ENCODE measurements at places on chromosomes 7 and 10.

GRCh38 chr10:72449941-72450441 is 95.3 kb upstream of the DNAJB12 start:
- no peak for DNase-seq

DNA sequence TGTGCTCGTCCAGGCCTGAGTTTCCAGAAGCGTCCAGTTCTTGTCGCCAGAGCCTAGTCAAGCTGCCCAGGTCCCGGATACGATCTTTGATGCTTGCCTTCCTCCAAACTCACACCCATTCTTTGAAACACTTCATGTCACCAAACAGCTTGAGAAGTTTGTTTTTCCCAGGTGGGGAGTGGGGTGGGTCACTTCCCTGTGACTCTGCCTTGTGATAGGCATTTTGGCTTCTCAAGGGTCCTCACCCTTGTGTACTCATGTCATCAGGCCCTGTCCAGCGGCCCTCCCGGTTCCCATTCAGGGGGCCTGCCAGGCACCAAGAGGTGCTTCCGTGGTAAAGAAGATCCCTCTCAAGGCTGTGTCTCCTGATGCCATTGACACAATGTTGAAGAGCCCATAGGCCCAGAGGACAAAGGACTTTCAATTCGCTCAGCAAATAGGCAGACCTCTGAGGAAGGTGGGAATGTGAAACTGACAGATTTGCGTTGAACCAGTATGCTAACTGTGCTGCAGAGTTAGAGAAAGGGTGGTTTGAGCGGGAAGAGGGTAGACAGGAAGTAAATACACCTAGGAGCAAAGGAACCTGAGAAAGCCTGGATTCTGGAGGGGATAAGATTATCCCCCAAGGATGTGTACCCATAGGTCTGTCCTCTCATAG is 24.7 kb upstream of the SFTPA1 start:
- DNase-seq = no peak

GRCh38 chr10:79400146-79401004 is 45.0 kb downstream of the ZCCHC24 start:
- DNase-seq = peak; percentile 57

DNA sequence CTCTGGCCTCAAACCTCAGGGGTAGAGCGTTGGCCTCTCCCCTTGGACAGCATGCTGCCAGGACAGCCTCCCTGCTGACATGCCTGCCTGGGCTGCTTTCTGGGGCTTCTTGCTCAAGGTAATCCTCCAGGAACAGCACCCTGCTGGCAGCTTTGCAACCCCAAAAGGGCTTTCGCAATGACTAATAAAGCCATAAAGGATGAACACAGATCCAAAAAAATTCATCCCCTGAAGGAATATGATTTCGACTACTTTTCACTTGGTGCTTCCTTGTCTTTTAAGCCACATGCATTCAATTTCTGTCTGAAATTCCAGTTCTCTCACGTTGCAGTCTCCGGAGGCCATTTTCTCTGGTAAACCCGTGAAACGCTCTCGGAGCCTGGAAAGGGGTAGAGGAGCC is 15.1 kb upstream of the SH3PXD2A start:
- no peak for DNase-seq

DNA sequence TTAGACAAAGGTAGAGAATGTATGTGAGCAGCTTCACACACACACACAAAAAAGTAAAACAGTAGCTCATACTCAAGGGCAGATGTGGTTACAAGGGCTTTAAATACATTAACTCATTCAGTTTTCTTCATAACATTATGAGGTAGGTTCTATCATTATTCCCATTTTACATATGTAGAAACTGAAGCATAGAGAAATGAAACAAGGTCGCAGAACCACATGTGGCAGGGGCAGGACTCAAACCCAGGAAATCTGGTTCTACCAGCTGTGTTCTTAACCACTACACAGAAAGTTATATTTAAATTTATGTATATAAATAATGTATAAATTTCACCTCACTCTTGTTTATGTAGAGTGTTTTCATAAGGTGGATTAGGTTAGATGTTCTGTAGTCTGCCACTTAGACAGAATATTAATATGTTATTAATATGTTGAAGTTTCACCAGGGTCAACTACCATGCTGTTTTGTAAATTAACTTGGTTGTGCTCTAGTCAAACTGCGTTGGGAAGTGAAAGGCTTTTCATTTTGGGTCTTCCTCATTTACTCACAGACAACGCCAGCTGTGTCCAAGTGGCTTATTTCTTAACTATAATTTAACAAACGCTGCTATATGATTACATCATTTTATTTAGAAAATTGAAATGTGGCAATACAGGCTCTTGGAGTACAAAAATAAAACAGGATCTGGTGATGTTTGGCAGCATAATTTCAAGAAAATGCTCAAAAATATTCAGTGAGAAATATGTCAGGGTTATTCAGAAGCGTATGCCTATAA is 138.4 kb downstream of the MDFIC start:
- no peak for DNase-seq

GRCh38 chr7:87797798-87798403 is 78.3 kb downstream of the SLC25A40 start:
- DNase-seq = peak; percentile 16

GRCh38 chr7:99143521-99143852 is 421 bp downstream of the SMURF1 start:
- DNase-seq = no peak

DNA sequence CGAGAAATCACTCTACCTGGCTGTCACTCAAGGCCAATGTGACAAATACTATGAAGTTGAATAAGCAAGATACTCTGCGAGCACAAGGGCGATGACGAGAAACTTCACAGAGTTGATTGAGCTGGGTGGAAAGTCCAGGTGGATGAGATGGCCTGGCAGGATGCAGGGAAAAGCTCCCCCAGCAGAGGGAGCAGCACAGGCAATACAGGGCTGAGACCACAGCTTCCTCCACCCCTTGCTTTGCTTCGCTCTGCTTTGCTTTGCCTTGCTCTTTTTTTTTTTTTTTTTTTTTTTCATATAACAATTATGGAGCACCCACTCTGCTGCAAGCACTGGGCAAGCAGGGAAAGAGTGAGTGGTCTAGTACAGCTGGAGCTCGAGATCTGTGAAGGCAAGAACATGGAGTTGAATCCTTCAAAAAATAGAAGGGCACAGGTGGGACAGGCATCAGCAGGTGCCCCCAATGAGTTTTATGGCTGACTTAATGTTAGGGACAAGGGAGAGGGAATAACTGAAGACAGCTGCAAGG is 88.3 kb downstream of the CABCOCO1 start:
- DNase-seq = peak; percentile 73

DNA sequence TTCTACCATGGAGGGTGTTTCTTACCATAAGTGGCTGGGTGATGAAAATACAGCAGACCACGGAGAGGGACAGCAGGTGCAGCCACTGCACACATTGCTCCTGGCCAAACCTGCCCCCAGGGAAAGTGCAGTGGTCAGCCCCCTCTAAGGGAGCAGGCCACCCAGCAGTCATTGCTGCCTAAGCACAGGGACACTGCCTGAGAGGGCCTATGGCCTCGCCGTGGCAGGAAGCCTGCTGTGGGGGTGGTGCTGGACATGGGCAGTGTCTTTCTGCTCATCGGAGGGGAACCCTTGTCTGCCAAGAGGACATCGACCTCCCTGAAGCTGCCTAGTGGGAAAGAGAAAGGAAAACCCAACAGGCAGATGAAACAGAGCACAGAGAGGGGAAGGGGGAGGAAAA is 118.3 kb downstream of the PKD1L1 start:
- DNase-seq = no peak

DNA sequence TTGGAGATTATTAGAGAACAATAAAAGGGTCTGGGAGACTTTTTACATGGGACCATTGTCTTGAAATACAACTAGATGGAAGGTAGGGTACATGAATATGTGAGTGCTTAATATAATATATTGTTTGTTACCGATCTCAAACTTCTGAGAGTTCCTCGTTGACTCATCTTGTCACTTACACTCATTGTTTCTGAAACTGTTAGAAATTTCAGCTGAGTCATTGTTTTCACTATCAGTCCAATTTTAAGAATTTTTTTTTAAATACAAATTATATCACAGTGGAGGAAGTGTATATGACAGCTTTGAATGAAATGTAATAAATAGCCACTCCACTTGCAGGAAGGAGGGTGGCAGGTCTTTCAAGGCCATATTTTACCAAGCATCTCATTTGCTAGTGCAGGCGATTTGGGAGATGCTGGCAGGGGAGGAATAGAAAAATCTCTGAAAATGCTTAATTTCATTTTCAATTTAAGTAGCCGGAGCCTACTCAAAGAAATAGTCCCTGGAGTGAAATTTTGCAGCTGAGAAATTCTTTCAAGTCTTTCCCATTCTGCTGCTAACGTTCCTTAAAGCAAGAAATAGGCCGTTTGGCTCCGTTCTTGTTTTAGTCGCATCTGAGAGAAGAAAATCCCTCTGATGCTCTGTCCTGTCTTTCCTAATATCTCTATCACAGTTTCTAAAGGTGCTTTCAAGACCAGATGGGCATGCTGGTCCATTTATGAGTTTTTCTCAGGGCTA is 1404.2 kb upstream of the CELF2 start:
- no peak for DNase-seq

GRCh38 chr7:7707246-7707645 is 11.2 kb downstream of the RPA3 start:
- no peak for DNase-seq

Data from Daoy (cell line).